Left lobe of liver (tissue), 2 donors: ENCODE measurements at places on chromosomes 13 and 19.

- no peak for DNase-seq
Measured at GRCh38 chr13:59458908-59459579, 704.7 kb downstream of the DIAPH3 start.

DNA sequence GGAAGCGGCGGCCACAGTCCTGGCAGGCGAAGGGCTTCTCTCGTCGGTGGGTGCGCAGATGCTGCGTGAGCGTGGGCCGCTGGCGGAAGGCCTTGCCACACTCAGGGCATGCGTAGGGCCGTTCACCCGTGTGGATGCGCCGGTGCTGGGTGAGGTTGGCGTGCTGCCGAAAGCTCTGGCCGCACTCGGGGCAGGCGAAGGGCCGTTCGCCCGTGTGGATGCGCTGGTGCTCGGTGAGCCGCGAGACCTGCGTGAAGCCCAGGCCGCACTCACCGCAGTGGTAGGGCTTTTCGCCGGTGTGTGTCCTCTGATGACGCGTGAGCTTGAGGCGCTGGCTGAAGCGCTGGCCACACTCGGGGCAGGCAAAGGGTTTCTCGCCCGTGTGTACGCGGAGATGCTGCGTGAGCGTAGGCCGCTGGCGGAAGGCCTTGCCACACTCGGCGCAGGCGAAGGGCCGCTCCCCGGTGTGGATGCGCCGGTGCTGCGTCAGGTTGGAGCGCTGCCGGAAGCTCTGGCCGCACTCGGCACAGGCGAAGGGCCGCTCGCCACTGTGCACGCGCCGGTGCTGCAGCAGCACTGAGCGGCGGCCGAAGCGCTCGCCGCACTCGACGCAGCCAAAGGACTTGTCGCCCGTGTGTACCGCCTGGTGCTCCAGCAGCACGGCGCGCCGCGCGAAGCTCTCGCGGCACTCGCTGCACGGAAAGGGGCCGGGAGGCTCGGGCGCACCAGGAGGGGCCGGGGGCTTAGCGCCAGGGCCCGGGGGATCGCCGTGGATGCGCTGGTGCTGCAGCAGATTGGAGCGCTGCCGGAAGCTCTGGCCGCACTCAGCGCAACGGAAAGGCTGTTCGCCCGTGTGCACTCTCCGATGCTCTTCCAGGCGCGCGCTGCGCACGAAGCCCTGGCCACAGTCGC, 4.0 kb upstream of the UBE2M start:
- peak; percentile 62 for DNase-seq

- DNase-seq = no peak
Measured at GRCh38 chr19:10854350-10855089, 6.3 kb downstream of the C19orf38 start.

GRCh38 chr13:83201506-83201905, 680.8 kb downstream of the SLITRK1 start:
- DNase-seq = no peak

DNA sequence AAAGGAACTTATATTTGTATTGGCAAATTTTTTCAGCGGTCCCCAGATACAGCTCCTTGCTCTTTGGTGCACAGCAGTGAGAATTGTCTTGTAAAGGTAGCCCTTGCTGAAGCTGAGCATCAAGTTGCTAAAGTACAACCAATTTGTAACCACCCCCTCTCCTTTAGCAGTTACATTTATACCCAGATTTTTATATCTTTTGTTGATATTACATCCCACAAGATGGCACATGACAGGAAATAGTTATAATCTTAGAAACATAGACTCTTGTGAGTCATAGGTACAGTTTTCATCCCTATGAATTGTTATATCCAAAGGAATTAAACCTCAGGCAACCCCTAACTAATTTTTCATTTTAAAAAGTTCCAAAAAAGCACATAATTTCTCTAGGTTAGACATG, 523.0 kb upstream of the SLITRK1 start:
- DNase-seq = no peak
